ENCODE measurements at places on chromosomes 4 and X.
A peak's percentile ranks its signal among the peaks of the same experiment; 100 is the strongest.

- no peaks in the 10 kb centered on the region for H3K27me3 ChIP-seq
- DNase-seq: no peak
- H3K4me1 ChIP-seq: no peaks in the 10 kb centered on the region
Observed at GRCh38 chr4:80043541-80043940, 29.5 kb downstream of the ANTXR2 start.

- no peaks in the 10 kb centered on the region for H3K27me3 ChIP-seq
- DNase-seq: no peak
- no peak overlapping the region for H3K4me3 ChIP-seq
- no peaks in the 10 kb centered on the region for H3K36me3 ChIP-seq
Observed at GRCh38 chr4:71212216-71212615, 126.6 kb upstream of the SLC4A4 start.

DNA sequence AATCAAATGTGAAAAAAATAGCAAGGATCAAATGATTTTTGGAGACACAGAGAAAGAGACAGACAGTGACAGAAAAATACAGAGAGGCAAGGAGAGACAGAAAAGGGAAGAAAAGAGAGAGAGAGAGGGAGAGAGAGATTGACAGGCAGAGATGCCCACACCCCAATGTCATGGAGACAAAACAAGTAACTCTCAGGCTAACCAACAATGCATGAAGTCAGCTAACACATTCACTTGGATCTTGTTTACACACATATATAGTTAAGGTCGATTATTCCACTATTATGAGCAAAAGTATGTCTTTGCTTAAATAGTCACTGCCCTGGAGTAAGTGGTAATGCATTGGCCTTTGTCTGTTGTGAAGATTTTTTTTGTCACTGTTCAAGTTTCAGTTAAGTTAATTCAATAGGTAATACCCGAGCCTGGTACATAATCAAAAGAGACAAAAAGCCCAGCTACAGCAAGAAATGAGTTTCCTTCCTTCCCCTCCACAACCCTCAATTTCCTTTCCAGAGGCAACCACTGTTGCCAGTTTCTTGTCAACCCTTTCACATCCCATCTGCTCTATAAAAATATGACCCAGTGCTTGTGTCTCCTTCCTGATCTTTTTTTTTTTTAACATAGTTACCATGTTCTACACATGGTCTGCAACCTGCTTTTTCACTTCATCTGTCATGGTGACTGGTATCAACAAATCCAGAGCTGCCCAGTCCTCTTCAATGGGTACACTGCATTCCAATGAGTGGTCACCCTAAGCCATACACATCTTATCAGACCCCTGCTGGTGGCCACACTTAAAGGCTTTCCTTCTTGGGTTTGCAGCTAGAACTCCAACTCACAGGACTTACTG lies 52.1 kb downstream of the PROM1 start:
- H3K4me1 ChIP-seq: peaks cover 33% of the 10 kb centered on the region
- DNase-seq: no peak
- H3K27me3 ChIP-seq: no peaks in the 10 kb centered on the region

- no peak overlapping the region for H3K27ac ChIP-seq
- no peaks in the 10 kb centered on the region for H3K27me3 ChIP-seq
- H3K36me3 ChIP-seq: no peaks in the 10 kb centered on the region
- DNase-seq: peak; percentile 62
- no peak overlapping the region for H3K4me3 ChIP-seq
Observed at GRCh38 chr4:164949448-164950143, 27.9 kb downstream of the TRIM61 start.

- peaks cover 16% of the 10 kb centered on the region for H3K4me1 ChIP-seq
- peak; percentile 29 for DNase-seq
- H3K36me3 ChIP-seq: no peaks in the 10 kb centered on the region
- H3K27ac ChIP-seq: no peak overlapping the region
- H3K4me3 ChIP-seq: no peak overlapping the region
Observed at GRCh38 chr4:10092481-10093270, 23.9 kb downstream of the WDR1 start.

DNA sequence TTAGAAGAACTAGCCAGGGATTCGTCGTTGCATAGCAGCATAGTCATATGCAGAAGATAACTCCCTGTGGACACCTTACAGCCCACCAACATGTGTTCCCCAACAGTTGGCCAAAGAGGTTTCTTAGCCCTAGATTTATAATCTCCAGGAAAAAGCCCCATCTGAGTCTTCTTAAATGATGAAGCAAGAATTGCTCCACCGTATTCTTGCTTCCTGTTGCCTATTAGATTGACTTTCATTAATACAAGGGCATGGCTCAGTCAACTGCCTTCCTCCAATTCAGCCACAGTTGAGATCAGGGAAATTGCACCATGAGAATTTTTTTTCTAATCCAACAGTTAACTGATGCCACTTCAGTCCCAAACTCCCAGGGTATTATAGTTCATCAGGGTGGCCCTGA lies 5.2 kb upstream of the AFF2 start:
- no peaks in the 10 kb centered on the region for H3K4me1 ChIP-seq
- DNase-seq: no peak
- no peaks in the 10 kb centered on the region for H3K36me3 ChIP-seq

GRCh38 chrX:54166915-54167314 lies 16.1 kb downstream of the FAM120C start:
- H3K4me3 ChIP-seq: no peak overlapping the region
- no peaks in the 10 kb centered on the region for H3K4me1 ChIP-seq
- no peaks in the 10 kb centered on the region for H3K36me3 ChIP-seq
- H3K27ac ChIP-seq: no peak overlapping the region

DNA sequence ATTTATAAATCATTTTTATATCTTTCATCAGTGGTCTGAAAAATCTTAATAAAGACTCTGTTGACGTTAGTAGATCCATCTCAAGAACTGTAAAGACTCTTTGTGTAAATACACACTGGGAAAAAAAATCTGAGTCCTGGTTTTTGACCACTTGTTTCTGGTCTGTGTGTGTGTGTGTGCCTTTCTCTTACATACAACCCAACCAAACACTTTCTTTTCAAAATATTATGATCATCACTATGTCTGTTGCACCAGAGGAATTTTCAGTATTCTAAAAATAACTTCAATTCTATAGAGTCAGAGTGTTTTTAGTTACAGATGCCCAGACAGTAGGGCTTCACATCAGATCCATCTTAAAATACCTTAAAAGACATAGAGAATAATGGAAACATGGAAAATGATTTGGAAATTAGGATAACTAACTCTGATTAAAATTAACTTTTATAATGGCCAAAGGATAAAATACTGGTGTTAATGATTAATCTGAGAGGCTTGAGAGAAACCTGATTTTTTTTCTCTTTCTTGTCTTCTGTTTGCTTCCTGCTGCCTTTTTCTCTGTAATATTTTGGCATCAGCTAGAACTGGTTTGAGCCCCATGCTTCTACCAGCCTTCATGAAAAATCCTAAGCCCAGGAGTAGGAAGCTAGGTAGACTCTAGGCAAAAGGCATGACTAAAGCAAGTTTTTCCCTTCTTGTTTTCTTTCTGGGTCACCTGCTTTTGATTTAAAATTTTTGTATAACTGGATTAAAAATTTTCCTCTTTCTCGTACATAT lies 99.7 kb downstream of the ATXN3L start:
- peaks cover 16% of the 10 kb centered on the region for H3K4me1 ChIP-seq
- H3K27ac ChIP-seq: no peak overlapping the region
- H3K36me3 ChIP-seq: no peaks in the 10 kb centered on the region
- no peak overlapping the region for H3K4me3 ChIP-seq
- DNase-seq: no peak

- no peaks in the 10 kb centered on the region for H3K27me3 ChIP-seq
- no peak overlapping the region for H3K27ac ChIP-seq
- H3K36me3 ChIP-seq: peaks cover 60% of the 10 kb centered on the region
Observed at GRCh38 chr4:24537025-24537424, 47.3 kb downstream of the DHX15 start.

DNA sequence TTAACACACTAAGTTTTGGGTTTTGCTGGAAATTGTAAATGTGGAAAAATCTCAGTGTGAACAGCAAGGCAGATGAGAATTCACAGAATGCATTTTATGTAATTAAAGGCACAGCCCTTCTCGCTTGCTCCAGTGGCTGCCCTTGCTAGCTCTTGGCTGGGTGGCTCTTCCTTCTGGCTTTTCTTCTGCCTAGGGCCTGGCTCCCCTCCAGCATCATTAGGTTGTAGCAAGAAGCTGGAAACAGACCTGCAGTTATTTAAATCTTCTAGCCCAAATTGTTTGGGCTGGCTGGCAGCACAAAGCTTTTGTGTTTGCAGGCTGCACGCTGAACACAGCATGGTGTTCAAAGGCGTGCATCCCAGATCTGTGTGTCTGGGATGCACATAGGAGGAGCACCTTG lies 56.5 kb downstream of the LIMCH1 start:
- no peak for DNase-seq
- H3K36me3 ChIP-seq: no peaks in the 10 kb centered on the region
- H3K27me3 ChIP-seq: no peaks in the 10 kb centered on the region

- DNase-seq: no peak
- no peaks in the 10 kb centered on the region for H3K4me1 ChIP-seq
- peaks cover 19% of the 10 kb centered on the region for H3K36me3 ChIP-seq
- H3K27ac ChIP-seq: no peak overlapping the region
- H3K27me3 ChIP-seq: no peaks in the 10 kb centered on the region
Observed at GRCh38 chr4:102878901-102879300, 10.1 kb downstream of the CISD2 start.

DNA sequence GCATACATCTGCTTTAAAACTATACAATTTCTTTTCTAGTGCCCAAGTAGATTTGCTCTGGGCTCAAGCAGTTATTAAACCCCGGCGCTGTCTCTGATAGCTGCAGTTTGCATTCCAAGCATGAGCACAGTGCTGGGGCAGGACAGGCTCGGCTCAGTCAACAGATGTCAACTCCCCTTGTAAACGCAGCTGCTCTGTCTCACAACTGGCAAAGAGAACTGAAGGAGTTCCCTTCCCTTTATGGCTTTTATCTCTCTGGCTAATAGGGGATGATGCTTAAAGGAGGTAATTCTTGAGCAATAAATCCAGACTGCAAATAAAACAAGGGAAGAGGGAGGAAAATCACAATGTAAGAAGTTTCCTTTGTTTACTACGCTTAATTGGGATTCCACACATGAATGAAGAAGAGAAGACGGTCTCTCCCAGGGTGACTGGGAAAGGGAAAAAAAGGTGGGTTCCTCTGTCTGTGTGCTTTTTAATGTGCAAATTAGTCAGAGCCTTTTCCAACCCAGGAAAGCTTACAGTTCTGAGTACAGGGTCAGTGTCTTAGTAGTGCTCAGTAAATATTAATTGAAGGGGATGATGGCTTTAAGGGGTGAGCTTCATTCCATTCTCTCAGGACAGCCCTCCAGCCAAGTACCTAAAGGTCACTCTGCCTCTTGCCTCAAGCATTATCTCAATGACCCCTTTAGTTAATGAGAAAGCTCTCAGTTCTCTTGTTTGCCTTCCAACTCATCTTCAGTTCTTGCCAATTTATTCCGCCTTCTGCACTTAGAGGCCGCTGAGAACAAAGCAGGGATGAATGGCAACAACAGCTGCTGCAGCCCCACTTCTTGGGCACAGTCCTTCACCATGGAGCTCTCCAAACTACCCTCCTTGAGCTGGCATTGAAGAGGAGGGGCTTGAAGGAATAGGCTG lies 155.7 kb upstream of the JADE1 start:
- peak; percentile 87 for DNase-seq
- H3K27ac ChIP-seq: peak overlapping the region; percentile 98
- no peaks in the 10 kb centered on the region for H3K27me3 ChIP-seq
- peaks cover 24% of the 10 kb centered on the region for H3K4me1 ChIP-seq
- peak overlapping the region; percentile 19 for H3K4me3 ChIP-seq

GRCh38 chrX:131816551-131817136 lies 206.5 kb upstream of the STK26 start:
- H3K4me3 ChIP-seq: no peak overlapping the region
- no peaks in the 10 kb centered on the region for H3K27me3 ChIP-seq
- no peak for DNase-seq
- no peaks in the 10 kb centered on the region for H3K4me1 ChIP-seq
- H3K27ac ChIP-seq: no peak overlapping the region

DNA sequence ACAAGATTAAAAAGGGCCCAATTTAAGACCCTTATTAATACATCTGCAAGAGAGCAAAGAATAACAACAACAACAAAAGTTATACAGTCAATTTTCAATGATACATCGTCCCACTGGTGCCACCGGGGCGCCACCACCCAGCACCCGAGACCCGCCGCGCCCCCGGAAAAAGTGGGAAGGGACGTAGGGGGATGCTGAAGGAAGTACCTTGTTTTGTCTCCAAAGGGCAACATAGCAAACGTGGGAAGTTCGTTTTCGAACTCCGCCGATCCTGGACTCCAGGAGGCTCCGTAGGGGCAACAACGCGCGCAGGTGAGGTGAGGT lies 1.7 kb downstream of the PDE5A start:
- no peak overlapping the region for H3K27ac ChIP-seq
- peaks cover 19% of the 10 kb centered on the region for H3K4me1 ChIP-seq
- H3K4me3 ChIP-seq: peak overlapping the region; percentile 82
- peaks cover 19% of the 10 kb centered on the region for H3K27me3 ChIP-seq

GRCh38 chr4:104969394-104970082 lies 177.1 kb upstream of the TET2 start:
- H3K4me1 ChIP-seq: no peaks in the 10 kb centered on the region
- H3K27ac ChIP-seq: no peak overlapping the region
- no peak for DNase-seq
- H3K27me3 ChIP-seq: no peaks in the 10 kb centered on the region
- no peaks in the 10 kb centered on the region for H3K36me3 ChIP-seq

- H3K4me1 ChIP-seq: no peaks in the 10 kb centered on the region
- DNase-seq: no peak
- no peaks in the 10 kb centered on the region for H3K27me3 ChIP-seq
- no peak overlapping the region for H3K27ac ChIP-seq
- H3K4me3 ChIP-seq: no peak overlapping the region
Observed at GRCh38 chrX:46561824-46562657, 11.5 kb upstream of the CHST7 start.

- no peak overlapping the region for H3K4me3 ChIP-seq
- H3K27ac ChIP-seq: no peak overlapping the region
- peaks cover 40% of the 10 kb centered on the region for H3K4me1 ChIP-seq
- no peaks in the 10 kb centered on the region for H3K27me3 ChIP-seq
- DNase-seq: peak; percentile 56
Observed at GRCh38 chr4:52840531-52841370, 21.4 kb upstream of the RASL11B start.

- no peaks in the 10 kb centered on the region for H3K36me3 ChIP-seq
- DNase-seq: no peak
- no peak overlapping the region for H3K27ac ChIP-seq
Observed at GRCh38 chr4:3725936-3726870, 40.0 kb upstream of the ADRA2C start.

DNA sequence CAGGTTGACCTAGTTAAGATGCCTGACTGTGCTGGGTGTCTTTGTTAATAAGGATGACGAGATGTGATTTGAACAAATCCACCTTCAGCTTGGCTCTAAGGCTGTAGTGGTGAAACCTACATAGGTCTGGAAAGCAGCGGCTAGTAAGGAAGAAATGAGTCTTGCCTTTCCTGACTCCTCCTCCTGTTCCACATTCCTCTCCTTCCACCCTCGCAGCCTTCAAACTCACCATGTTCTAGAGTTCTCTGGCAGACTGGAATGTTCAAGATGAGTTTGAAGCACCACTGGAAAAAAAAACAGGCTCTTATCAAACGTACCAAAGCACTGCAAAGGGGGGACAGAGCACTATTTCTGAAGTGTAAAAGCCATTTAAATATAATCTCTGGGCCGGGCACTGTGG lies 395.4 kb downstream of the BMPR1B start:
- H3K27ac ChIP-seq: no peak overlapping the region
- no peaks in the 10 kb centered on the region for H3K27me3 ChIP-seq
- no peak overlapping the region for H3K4me3 ChIP-seq
- no peaks in the 10 kb centered on the region for H3K4me1 ChIP-seq

GRCh38 chrX:99603091-99603814 lies 806.8 kb downstream of the PCDH19 start:
- DNase-seq: peak; percentile 10
- no peak overlapping the region for H3K27ac ChIP-seq
- no peak overlapping the region for H3K4me3 ChIP-seq
- H3K4me1 ChIP-seq: peaks cover 10% of the 10 kb centered on the region
- H3K36me3 ChIP-seq: no peaks in the 10 kb centered on the region
